ENCODE measurements at places on chromosomes 13 and 19. TPM values are rescaled to one million over a fixed set of nuclear protein-coding genes. Genes with fewer than 3 reads are reported as not detected.
A peak's percentile ranks its signal among the peaks of the same experiment; 100 is the strongest.

GNA15 gene
- total RNA-seq, result 0.42 TPM

ATP4A gene
- not detected for total RNA-seq

CEACAM4 gene
- not detected for total RNA-seq

DNA sequence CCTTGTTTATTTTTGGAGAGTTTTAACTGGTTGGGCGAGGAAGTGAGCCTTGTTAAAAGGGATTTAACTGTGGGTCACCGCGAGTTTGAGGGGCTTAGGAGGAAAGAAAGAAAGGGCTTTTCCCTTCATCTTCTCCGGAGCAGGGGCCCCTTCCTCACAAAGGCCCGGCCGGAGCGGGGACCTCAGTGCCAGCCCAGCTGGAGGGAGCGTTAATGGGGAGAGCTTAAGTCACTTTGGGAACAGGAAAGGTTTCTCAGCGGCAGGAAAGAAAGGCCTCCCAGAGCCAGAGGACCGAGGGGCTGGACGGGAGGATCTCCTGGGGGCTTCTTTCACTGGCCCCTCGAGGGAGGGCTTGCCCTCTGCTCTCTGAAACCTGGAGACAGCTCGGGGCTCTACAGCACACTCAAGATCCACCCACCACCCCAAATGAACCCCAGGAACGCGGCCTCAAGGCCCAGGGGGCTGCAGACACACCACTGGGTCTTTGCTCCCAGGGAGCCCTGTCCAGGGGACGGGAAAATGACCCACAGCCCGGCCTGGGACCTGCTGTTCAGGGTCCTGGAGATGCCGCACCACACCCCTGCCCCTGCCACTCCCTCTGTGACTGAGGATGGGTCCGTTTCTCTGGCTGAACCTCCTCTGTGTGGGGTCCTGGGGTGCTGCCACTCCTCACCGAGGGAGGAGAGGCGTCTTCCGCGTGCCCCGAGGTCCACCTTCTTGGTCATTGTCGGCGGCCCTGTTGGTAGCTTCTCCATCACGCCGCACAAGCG lies 128.3 kb downstream of the URI1 start:
- no peaks in the 10 kb centered on the region for H3K27me3 ChIP-seq
- DNase-seq, result no peak
- no peaks in the 10 kb centered on the region for H3K36me3 ChIP-seq
- no peak overlapping the region for H3K27ac ChIP-seq

DNA sequence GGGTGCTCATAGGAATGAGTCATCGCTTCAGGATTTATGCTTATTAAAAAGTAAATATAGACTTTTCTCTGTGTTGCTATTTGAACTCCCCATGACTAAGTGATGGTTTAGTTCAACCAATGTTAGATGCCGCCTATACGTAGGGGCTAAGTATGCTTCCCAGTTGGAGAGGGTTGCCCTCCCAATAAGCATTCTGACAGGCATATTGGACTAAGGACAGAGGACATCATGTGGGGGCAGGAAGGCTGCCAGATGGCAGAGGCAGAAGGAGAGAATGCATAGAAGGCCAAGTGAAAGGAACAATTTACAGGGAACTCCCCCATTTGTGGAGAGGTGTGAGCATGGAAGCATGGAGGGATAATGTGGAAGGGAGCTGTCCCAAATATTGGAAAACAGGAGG lies 318.4 kb upstream of the OBI1 start:
- H3K36me3 ChIP-seq, result no peaks in the 10 kb centered on the region
- H3K27ac ChIP-seq, result no peak overlapping the region

- no peaks in the 10 kb centered on the region for H3K36me3 ChIP-seq
- no peak for DNase-seq
- H3K27ac ChIP-seq, result no peak overlapping the region
- no peaks in the 10 kb centered on the region for H3K27me3 ChIP-seq
Observed at GRCh38 chr13:45828256-45828968, 23.1 kb downstream of the SIAH3 start.

- no peak overlapping the region for H3K4me3 ChIP-seq
- DNase-seq, result no peak
- no peaks in the 10 kb centered on the region for H3K4me1 ChIP-seq
- no peak overlapping the region for H3K27ac ChIP-seq
Observed at GRCh38 chr19:19051478-19052213, 12.1 kb upstream of the SLC25A42 start.

DNA sequence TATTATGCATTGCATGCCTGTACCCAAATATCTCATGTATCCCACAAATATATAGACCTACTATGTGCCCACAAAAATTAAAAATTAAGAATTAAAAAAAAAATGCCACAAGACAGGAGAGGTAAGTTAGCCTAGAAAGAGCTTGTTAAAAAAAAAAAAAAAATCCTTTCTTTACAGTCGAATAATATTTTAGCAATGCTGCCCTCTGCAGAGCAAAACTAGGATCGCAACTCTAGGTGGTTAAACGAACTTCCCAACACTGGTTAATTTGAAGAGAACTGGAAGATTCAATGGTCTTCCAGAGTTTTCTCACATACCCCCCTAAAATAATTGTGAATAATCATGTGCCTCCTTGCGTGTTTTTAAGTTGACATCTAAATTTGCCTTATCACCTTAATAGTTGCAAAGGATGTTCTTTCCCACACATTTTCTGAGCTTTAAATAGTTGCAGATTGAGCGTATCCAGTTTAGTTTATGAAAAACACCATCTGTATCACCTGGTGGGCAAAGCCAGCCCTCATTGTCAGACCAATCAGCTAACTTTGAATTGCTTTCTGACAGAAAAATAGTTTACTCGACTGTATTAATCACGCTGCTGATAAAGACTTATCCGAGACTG lies 47.4 kb upstream of the RCBTB2 start:
- H3K4me1 ChIP-seq, result peaks cover 51% of the 10 kb centered on the region
- H3K36me3 ChIP-seq, result no peaks in the 10 kb centered on the region
- H3K4me3 ChIP-seq, result no peak overlapping the region
- H3K27me3 ChIP-seq, result no peaks in the 10 kb centered on the region

GRCh38 chr19:36331353-36332228 lies 47.4 kb downstream of the ZFP14 start:
- DNase-seq, result peak; percentile 80
- no peaks in the 10 kb centered on the region for H3K27me3 ChIP-seq
- peaks cover 10% of the 10 kb centered on the region for H3K4me1 ChIP-seq

- DNase-seq, result no peak
- no peaks in the 10 kb centered on the region for H3K36me3 ChIP-seq
- no peaks in the 10 kb centered on the region for H3K4me1 ChIP-seq
- no peak overlapping the region for H3K4me3 ChIP-seq
Observed at GRCh38 chr13:73335210-73335609, 276.4 kb downstream of the KLF5 start.

DNA sequence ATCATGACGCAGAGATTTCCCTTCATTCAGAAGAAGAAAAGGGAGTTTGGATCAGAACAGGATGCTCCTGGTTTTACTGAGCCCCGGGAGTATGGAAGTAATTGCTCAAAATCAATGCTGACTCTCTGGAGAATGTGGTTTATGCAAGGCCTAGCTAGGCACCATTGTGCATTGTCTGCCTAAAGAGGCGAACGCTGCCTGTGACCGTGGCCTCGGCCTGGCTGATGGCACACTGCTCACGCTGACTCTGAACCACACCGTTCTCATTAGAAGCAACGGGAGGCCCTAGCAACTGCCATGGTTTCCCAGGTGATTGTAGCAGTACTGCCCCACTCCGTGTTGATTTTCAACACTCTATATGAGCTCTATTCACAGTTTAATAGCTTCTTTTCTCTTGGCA lies 41.7 kb upstream of the UBL3 start:
- no peak for DNase-seq
- H3K4me3 ChIP-seq, result no peak overlapping the region
- H3K4me1 ChIP-seq, result no peaks in the 10 kb centered on the region
- no peak overlapping the region for H3K27ac ChIP-seq
- H3K36me3 ChIP-seq, result no peaks in the 10 kb centered on the region

Measured in heart right ventricle (tissue), 16 donors.